ENCODE measurements at places on chromosomes 2 and 18.

DNA sequence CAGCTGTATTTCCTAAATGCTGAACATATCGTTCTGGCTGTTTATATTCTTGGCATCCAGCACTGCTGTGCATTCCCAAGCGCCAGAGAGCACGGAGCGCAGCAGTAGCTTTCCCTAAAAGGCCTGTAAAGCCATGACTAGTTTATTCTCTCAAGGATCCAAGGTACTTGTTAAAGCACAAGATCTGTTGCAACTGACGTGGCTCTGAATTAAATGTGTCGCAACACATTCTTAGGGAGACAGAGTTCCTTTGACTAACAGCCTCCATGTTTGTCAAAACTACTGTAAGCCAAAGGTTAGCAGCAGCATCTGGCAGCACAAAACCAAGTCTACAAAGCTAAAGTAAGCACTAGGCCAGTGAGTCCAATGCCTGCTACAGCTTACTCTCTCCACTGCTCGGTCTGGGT, 188.6 kb upstream of the FN1 start:
- no peak for DNase-seq

GRCh38 chr18:7174344-7175095, 56.4 kb upstream of the LRRC30 start:
- DNase-seq = no peak

DNA sequence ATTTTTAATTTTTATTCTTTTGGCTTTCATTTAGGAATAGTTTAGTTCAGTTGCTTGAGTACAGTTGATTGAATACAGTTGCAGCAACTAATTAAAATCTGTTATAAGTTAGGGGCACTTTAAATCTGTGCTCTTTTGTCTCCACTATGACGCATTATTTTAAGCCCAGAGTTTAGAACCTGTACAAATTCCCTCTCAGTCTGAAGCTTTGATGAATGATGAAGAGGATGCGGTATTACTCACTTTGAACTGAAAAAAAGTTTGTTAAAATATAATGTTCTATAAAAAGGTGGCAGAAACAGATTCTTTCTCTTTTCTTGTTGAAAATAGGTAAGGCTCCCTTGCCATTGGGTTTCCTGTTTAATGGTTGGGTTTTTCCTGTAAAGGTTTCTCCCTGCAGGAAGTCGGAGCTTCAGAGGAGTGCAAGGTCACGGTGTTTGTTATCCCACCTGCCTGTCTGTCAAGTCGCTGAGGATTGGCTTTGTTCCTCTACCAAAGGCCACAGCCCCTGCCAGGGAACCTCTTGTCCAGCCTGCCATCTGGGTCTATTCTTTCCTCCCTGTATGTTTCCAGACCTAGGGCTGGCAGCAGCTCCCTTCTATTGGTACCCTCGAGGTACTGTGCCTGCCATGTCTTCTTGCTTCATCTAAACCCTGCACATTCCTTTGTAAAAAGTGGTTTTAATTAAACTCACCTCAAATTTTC, 43.8 kb upstream of the FN1 start:
- DNase-seq = no peak

GRCh38 chr2:217905896-217906295, 96.9 kb downstream of the TNS1 start:
- no peak for DNase-seq

GRCh38 chr18:58335223-58335622, 291.2 kb downstream of the NEDD4L start:
- DNase-seq = no peak

GRCh38 chr2:172921532-172922236, 154.0 kb upstream of the MAP3K20 start:
- no peak for DNase-seq

DNA sequence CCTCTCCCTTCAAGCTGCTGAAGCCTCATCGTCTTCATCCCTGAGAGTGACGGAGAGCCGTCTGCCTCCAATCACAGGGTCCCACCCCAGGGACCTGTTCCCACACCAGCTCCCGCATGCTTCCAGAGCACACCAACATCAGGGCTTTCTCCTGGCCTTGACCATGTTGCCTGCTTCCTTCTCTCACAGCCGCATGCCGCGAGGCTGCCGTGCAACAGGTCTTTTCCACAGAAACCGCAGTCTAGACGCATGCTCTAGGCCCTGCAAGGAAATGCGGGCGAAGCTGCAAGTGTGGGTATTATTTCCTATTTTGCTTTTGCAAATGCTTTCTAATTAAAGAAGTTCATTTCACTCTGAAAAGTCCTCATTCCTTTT, 277.8 kb downstream of the EIPR1 start:
- no peak for DNase-seq

DNA sequence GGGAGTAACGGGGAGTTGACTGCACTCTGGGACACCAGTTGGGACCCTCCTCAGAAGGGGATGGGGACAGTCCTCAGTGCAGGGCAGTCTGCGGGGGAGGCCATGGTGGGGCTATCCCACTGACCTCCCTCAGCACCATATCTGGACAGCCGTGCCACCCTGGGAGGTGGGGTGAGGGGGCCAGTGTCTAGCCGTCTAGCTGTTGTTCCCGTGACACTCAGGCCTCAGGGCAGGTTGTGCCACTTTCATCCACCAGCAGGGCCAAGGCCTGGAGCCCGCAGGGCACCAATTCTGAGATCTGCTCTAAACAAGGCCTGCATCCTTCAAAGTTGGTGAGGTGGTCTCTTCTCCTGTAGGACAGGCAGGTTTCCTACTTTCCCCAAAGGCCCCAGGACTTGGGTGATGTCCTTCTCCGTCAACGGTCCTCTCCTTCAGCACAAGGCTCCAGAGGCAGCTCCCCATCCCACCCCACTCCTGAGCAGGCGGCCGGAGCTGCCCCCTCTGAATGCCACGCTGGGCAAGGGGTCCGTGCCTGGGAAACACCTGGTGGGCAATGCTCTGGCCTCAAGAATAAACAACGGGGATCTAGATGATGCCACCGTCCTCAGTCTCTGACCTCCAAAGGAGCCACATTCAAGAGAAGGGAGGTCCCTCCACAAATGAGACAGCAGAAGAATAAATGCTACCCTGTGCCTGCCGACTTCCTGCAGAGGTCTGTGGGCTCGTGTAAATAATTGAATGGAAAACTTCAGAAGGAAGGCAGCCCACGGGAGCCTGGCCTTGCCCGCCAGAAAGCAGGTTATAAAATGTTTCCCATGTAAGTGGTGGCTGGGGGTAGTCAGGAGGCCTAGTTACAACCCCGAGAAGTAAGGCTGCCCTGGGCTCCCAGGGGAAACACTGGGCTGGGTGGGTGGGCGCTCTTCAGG, 42.8 kb upstream of the PTMA start:
- no peak for DNase-seq

DNA sequence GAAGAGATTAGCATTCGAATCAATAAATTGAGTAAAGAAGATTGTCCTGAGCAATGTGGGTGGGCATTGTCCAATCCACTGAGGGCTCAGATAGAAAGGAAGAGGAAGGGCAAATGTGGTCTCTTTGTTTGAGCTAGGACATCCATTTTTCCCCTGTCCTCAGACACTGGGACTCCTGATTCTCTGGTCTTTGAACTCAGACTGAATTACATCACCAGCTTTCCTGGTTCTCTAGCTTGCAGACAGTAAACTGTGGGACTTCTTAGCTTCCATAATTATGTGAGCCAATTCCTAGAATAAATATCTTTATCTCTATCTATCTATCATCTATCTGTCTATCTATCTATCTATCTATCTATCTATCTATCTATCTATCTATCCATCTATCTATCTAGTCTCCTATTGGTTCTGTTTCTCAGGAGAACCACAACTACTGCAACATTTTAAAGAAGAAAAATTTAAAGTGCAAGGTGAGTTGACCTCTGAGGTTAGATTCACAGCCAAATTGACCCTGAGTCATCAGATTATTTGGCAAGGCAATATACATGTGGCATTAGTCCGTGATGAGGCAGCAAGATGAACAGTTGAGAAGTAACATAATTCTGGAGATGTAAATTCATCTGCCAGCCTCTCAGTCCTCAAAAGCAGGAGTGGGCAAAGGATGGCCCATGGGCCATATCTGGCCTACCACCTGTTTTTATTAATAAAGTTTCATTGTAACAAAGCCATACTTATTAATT, 191.4 kb downstream of the PDE11A start:
- DNase-seq = no peak

GRCh38 chr2:159788253-159788652, 9.8 kb downstream of the CD302 start:
- DNase-seq = no peak

DNA sequence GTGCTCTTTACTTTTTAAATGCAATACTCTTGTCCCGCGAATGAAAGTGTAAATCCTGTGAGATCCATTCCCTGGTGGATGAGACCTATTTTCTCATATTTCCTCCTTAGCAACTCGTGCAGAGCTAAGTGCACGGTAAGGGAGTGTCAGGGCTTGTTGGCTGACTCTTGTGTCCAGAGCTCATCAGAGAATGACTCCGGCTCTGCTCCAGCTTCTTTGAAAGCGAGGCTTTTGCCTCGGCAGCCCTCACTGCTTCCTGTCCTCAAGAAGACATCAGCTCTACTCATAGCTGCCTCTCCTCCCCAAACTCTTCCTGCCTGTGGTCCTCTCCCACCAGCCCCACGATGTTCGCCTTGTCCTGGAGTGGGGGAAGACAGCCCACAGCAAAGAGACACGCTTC, 70.7 kb downstream of the LIPG start:
- DNase-seq = no peak

GRCh38 chr2:3126911-3127621, 250.6 kb downstream of the EIPR1 start:
- DNase-seq = peak; percentile 52

DNA sequence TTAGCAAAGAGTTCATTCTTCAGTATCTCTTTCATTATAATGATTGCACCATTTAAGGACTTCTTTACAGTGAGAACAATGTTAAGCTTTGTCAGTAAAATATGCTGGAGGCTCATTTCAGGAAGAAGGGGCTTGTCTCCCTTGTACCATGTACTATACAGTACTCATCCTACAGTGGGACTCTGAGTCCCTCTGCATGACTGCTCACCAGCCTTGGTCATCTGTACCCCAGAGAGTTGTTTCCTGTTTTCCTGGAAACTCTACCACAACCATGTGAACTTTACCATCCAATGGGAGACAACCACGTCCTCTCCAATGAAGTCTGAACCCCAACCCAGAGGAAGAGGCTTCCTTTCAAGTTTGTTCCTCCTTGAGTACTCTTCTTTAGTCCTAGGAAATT, 1171.1 kb upstream of the CRIM1 start:
- DNase-seq = no peak

GRCh38 chr2:238182362-238182761, 21.1 kb downstream of the ILKAP start:
- no peak for DNase-seq

DNA sequence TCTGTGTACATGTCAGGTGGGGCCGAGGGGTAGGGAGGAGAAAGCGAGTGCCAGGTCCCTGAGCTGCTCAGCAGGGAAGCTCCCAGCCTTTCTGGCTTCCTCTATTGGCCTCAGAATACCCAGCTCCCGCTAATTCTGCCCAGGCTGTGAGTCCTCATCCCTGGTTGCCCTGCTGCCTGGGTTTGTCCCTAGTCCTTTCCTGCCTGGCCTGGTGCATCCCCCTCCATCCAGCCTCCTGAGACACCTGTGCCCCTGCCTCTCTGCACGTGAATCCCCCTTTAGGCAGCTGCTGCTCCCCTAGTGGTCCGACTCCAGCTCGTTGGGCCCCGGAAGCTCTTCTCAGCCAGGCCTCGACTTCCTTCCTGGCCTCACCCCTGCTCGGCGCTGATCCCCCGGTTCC, 54.6 kb downstream of the INHBB start:
- DNase-seq = no peak
